Ovary (tissue), 10 donors: ENCODE measurements at places on chromosomes 7 and 10.

GRCh38 chr7:36724996-36725395 lies 702 bp upstream of the AOAH start:
- H3K36me3 ChIP-seq = no peaks in the 10 kb centered on the region
- no peak overlapping the region for H3K27ac ChIP-seq
- no peaks in the 10 kb centered on the region for H3K27me3 ChIP-seq
- no peak overlapping the region for H3K4me3 ChIP-seq
- H3K4me1 ChIP-seq = peaks cover 2% of the 10 kb centered on the region

GRCh38 chr7:47807126-47807525 lies 141.1 kb downstream of the PKD1L1 start:
- no peaks in the 10 kb centered on the region for H3K27me3 ChIP-seq
- peaks cover 17% of the 10 kb centered on the region for H3K4me1 ChIP-seq
- no peak for DNase-seq

GRCh38 chr10:127428385-127428980 lies 120.6 kb upstream of the NPS start:
- H3K4me1 ChIP-seq = peaks cover 2% of the 10 kb centered on the region
- H3K36me3 ChIP-seq = no peaks in the 10 kb centered on the region
- no peak overlapping the region for H3K27ac ChIP-seq
- no peak for DNase-seq
- H3K4me3 ChIP-seq = no peak overlapping the region
- no peaks in the 10 kb centered on the region for H3K27me3 ChIP-seq

DNA sequence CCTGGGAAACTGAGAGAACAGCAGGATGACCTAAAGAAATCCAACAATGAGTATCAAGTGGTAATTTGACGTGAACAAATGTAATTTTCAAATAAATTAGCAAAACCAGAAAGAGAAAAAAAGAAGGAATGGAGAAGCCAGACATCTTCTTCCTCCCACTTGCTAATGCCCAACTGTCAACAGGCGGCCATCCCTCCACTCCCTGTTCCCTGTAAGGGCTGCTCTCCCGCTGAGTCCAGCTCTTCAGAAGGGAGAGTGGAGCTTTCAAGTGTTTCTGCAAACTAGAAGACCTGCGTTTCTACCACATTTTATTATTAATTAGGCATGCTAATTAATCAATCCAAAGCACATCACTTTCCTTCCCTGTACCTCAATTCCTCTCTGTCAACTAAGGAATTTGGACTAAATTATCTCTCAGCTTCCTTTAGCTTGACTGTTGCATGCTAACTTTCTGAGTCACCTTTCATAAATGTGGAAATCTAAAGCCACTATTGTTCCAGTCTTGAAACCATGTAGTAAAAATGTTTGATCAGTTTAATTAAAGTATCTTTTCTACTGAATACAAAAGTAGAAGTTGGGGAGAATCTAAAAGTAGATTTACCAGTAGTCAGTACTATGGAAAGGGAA lies 48.4 kb upstream of the CUL1 start:
- no peaks in the 10 kb centered on the region for H3K4me1 ChIP-seq
- no peak for DNase-seq
- H3K4me3 ChIP-seq = no peak overlapping the region

GRCh38 chr7:73901231-73901822 lies 40.4 kb downstream of the TMEM270 start:
- no peak for DNase-seq
- H3K27ac ChIP-seq = no peak overlapping the region
- H3K36me3 ChIP-seq = no peaks in the 10 kb centered on the region
- no peaks in the 10 kb centered on the region for H3K27me3 ChIP-seq

GRCh38 chr10:17453373-17454091 lies 863 bp downstream of the ST8SIA6 start:
- DNase-seq = peak; percentile 31
- H3K27me3 ChIP-seq = no peaks in the 10 kb centered on the region
- no peaks in the 10 kb centered on the region for H3K36me3 ChIP-seq
- H3K4me1 ChIP-seq = peaks cover 4% of the 10 kb centered on the region
